ENCODE measurements at places on chromosomes 11 and 22. TPM values are rescaled to one million over a fixed set of nuclear protein-coding genes. Genes with fewer than 3 reads are reported as not detected.

DNA sequence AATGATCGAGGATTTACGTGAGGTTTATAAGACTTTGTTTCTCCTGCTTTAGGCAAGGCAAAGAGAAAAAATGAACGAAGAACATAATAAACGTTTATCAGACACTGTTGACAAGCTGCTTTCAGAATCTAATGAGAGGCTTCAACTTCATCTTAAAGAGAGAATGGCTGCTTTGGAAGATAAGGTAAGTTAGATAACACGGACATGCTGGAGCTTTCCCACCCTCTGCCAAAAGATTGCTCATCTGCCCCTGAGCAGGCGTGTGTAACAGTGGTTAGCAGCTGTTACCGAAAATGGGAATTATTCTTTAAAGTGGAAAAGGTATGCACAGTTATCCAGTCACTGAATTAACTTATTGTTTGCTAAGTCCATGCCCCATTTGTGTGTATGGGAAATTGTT is 62.8 kb upstream of the CTTN start:
- DNase-seq = no peak

The ARHGAP8 gene
- 0.76 TPM for total RNA-seq

The RFPL3 gene
- total RNA-seq = not detected

DNA sequence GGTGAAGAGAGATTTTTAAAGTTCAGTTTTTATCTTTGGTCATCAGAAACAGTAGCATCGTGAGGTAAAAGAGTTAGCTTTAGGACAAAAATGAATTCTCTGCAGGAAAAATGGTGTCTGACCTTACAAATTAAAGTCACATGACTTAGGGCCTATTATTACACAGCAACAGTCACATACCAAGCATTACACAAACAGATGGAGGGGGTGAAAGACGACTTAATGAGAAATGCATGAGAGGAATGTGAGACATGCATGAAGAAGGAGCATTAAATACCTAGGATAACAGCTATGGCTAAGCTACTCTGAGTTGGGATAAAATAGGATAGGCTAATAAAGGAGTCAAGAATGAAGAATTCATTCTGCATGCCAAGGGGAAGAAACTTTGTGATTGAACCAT is 77.5 kb downstream of the BLID start:
- no peak for DNase-seq

- DNase-seq = no peak
Observed at GRCh38 chr22:40310768-40311120, 35.6 kb upstream of the ADSL start.

GRCh38 chr22:36238373-36239149 is 766 bp downstream of the APOL2 start:
- DNase-seq = no peak

The MIAT gene
- 0.10 TPM for total RNA-seq

GRCh38 chr22:46739094-46739870 is 1.2 kb upstream of the CERK start:
- no peak for DNase-seq

DNA sequence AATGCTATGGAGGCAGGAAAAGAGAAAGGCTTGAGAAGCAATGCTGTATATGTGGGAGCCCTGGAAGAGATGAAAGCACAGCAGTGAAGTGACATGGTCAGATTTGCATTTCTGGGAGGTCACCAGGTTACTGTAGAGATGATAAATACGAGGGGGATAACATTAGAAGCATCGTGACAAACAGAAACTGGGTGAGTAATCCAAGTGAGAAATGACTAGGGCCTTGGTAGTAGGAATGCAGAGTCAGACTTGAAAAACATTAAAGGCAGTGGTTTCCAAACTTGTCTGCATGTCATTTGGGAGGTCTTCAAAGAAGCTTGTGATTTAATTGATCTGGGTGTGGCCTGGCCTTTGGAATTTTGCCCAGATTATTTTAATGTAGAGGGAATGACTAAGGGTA is 43.9 kb downstream of the CCDC34 start:
- DNase-seq = no peak

DNA sequence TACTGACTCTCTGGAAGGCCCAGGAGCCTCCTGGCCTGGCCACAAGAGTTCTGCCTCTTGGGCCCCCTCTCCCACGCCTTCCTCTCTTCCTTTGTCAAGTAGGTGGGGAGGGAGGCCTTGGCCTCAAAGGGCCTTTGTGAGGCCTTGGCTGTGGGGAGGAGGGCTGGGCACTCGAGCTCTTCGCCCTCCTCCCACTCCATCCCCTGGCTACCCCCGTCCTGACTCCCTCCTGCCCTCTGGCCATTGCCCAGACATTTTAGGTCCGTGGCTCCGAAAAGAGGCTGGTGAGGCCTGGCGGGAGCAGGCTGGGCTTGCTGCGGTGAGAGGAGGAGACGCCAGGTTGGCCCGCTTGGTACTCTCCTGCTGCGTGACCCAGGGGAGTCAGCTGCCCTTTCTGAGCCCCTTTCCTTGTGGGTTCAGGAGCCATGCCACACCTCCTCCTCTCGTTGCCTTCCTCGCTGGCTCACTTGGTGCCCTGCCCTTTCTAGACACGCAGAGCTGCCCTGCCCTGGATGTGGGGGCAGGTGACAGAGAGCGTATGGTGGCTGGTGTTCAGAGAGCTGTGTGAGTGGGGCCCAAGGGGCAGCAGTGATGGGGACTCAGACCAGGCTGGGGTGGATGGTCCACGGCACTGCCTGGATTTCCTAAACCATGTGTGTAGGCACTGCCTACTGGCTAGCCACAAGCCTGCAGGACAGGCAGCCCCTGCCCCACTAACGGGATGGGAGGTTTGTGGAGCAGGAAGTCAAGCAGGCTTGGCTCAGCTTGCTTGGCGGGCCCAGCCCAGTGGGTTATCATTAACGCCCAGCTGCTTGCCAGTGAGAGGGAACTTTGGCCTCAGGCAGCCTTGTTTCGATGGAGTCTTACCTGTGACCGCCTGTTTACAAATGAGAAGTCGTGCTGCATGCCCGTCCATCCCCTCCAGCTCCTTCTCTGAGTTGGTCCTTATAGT is 15.8 kb upstream of the OMP start:
- no peak for DNase-seq

The HBB gene
- total RNA-seq = not detected

DNA sequence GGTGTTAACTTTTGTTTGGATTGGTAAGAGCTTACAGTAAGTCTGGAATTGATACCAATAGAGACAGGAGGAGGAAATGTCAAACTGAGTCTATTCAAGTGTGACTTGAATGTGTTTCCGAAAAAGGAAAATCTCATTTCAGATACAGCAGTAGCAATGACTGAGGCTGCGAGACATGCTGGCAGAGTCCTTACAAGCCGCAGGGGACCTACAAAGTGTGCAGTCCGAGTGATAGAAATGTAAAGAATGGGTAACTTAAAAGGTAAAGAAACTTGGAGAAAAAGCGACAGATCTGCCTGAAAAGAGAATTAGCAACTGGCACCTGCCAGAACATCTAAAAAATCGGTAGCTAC is 444 bp downstream of the CWF19L2 start:
- DNase-seq = no peak

GRCh38 chr22:38311323-38311620 is 6.0 kb downstream of the CSNK1E start:
- DNase-seq = no peak

The UBQLN3 gene
- not detected for total RNA-seq

- DNase-seq = no peak
Observed at GRCh38 chr11:98155696-98156095, 865.1 kb upstream of the CNTN5 start.

GRCh38 chr22:25237503-25237902 is 18.1 kb downstream of the CRYBB2 start:
- DNase-seq = no peak

GRCh38 chr22:50173311-50173982 is 2.9 kb downstream of the PANX2 start:
- no peak for DNase-seq

The MUC5AC gene
- not detected for total RNA-seq

- DNase-seq = no peak
Observed at GRCh38 chr11:107928767-107929507, 689 bp downstream of the RAB39A start.

DNA sequence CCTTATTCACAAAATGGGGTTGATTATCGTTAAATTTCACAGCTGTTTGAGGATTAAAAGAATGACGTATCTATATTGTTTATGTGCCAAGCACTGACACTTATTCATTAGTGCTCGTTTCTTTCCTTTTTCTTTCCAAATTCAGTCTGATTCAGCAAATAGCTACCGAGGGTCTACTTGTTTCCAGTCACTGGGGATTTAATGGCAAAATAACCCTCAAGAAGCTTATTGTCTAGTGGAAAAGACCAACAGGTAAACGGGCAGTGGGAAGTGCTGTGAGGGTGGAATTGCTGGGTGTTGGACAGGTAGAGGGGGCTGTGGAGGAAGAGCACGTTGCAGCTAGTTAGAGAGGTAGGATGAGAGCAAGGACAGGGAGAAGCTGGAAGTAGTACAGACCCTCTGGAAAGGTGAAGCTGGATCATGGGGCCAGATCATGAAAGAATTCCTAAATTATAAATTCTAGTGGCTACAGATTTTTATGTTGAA is 48.3 kb upstream of the BIRC3 start:
- DNase-seq = no peak

DNA sequence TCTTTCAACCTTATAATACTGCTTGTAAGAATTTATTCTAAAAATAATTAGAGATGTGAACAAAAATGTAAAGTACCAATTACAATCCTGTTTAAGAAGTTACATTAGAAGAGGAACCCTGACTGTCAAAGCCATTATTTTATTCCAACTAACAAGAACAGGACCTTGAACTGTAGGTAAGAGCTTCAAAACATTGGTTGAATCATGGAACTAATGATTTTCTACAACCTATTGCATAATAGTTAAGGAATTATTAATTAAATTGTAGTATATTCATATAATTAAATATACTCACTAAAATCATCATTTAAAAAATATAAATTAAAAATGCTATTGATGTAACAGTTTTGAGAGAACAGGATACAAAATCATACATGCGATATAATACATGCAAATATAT is 649.4 kb upstream of the KIRREL3 start:
- DNase-seq = no peak

The ZP1 gene
- total RNA-seq = not detected

- no peak for DNase-seq
Observed at GRCh38 chr11:68935516-68936357, 32.0 kb downstream of the IGHMBP2 start.

The CABP4 gene
- 1.3 TPM for total RNA-seq

- no peak for DNase-seq
Observed at GRCh38 chr11:37286890-37287289, 688.9 kb upstream of the RAG2 start.

GRCh38 chr11:288478-289397 is at the start of gene PGGHG:
Gene PGGHG, plus strand, starts transcription at chr11:289126. Its CDS starts 691 bp downstream, at chr11:289817.
- DNase-seq = no peak

GRCh38 chr11:64357446-64357845 is 1.5 kb upstream of the RPS6KA4 start:
- DNase-seq = no peak

- no peak for DNase-seq
Observed at GRCh38 chr11:61618978-61619377, 38.1 kb upstream of the SYT7 start.

The HEPHL1 gene
- total RNA-seq = not detected

The DRICH1 gene
- not detected for total RNA-seq

The LMF2 gene
- 93.8 TPM for total RNA-seq

All from glomerular endothelial cell (primary cell).